Left ventricle myocardium superior (tissue), 1 donor: ENCODE measurements at places on chromosomes 11 and 22. TPM values are rescaled to one million over a fixed set of nuclear protein-coding genes. Genes with fewer than 3 reads are reported as not detected.

- DNase-seq = no peak
These were observed 12.1 kb downstream of the NADSYN1 start for GRCh38 chr11:71465054-71465453.

DNA sequence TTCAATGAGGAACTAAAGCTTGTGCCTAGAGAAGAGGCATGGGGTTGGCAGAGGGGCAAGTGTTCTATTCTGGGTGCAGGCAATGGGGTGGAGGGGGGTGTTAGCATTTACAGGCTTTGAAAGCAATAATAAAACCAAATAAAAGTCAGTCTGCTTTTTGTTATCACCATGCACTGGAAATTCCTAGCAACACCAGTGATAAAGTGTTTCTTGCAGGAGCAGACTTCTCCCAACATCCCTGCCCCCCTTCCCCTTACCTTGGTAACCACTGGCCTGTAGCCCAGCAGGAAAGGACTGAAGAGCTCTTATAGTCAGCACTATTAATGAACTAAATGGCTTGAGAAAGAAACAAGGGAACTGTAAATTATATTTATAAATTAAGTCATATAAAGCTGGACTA, 65.2 kb upstream of the SESN3 start:
- DNase-seq = no peak

DNA sequence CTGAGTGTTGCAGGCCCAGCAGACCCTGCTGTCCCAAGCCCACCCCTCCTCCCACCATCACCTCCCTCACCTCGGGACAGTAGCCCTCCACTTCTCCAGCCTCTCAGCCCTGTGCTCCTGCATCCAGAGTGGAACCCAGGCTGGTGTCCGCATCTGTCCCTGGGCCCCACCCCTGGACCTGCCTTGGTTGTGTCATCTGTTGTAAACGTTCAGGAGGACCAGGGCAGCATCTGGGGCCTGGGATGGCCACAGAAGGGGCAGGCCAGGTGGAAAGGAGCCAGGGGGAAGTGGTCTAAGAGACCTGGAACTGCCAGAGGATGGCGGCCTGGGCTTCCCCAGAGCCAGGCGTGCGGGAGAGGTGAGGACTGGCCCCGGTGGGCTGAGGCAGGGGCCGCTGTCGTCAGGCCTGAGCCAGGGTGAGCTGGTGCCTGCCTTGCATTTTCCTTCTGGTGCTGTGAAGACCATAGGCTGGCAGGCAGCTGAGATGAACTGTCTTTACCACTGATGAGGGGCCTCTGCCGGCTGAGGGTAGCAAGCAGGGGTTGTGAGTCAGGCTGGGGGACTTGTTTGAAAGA, 26.1 kb upstream of the MGAT3 start:
- no peak for DNase-seq

GRCh38 chr11:121933694-121934093, 182.3 kb downstream of the BLID start:
- DNase-seq = no peak

DNA sequence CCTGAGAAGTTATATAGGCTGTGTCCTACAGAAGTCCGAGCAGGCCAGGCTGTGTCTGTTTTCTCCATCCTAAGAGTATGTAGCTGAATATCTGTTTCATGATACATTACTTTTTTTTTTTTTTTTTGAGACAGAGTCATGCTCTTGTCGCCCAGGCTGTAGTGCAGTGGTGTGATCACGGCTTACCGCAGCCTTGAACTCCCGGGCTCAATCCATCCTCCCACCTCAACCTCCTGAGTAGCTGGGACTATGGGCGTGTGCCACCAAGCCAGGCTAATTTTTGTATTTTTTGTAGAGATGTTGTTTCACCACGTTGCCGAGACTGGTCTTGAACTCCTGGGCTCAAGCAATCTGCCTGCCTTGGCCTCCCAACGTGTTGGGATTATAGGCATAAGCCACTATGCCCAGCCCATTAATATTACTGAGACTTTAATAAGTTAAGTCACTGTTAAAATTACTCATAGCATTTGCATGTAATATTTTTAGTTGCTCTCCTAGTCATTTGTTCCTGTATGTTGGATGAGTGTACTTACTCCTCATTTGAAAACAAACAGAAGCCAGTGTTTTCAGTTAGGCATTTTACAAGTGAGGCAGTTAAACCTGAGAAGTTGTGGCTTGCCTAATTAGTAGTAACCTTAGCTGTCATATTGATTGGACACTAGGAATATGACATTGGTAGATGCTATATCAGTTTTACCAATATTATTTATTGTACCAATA, 26.1 kb downstream of the DRG1 start:
- no peak for DNase-seq

DNA sequence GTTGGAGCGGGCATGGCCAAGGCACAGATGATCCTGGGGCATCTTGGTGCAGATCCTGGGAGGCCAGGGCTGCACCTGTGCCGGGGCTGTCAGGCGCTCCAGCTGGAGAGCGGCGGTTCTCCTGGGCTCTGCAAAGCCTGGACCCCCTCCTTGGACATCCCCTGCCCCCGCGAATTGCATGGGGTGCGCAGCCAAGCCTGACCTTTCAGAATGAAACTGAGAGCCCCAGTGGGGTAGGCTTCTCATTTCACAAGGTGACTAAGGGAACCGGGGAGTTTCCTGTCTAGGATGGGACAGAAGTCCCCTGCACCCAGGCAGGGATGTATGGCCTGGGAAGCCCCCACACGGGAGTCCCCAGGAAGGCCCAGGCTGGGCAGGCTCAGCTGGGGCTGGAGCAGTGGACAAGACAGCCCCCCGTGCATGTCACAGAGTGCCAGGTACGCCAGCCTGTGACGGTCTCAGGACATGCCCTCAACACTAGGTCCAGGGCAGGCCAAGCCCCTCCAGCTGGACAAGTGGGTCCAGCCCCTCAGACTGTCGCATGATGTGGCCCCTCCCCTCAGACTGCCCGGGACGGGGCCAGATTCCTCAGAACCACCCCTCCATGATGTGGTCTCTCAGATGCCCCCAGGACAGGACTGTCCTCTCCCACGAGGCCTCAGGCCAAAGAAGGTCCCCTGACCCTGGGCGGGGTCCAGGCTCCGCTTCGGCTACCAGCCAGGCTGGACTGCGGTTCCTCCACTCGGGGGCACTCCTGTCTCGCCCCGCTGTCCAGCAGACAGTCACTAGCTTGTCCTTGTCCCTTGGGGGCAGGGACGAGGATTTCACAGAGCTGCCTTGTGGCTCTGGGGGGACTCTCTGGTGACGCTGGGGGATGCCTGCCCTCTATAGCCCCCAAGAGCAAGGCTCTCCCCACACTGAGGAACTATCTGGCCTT, 2.3 kb downstream of the LSP1 start:
- no peak for DNase-seq

DNA sequence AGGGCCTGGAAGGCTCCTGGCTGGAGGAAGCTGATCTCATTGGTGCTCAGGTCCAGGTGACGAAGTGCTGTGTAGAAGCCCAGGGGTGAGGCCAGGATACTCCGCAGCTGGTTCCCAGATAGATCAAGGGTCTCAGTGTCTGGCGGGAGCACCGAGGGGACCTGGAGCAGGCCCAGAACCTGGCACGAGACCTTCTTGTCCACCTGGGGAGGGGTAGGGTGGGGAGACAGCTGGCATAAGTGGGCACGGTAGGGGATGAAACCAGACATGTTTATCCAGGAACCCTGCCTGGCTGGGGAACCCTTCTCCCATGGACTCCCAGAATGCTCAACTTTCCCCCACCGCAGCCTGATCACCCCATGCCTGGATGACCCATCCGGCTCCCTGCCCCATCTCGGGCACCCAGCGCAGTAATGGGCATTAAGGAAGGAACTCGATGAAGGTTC, 9.2 kb downstream of the LRRC32 start:
- no peak for DNase-seq

DNA sequence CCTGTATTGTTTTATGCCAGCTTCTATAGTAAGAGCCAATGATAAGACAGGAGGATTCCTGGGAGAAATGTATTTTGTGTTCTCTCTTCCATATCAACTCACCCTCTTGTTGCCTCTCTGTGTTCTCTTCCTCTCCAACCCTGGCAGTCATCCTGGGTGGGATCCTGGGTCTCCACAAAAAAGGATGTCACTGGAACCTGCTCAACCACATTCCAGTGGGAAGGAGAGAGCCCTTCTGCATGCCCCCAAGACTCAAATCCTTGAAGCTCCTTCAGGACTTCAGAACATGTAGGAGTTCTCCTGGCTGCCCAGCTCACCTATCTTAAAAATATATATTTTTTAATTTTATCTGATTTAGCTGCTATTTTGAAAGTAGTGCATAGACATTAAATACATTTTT, 26.1 kb downstream of the APOL6 start:
- DNase-seq = no peak

DNA sequence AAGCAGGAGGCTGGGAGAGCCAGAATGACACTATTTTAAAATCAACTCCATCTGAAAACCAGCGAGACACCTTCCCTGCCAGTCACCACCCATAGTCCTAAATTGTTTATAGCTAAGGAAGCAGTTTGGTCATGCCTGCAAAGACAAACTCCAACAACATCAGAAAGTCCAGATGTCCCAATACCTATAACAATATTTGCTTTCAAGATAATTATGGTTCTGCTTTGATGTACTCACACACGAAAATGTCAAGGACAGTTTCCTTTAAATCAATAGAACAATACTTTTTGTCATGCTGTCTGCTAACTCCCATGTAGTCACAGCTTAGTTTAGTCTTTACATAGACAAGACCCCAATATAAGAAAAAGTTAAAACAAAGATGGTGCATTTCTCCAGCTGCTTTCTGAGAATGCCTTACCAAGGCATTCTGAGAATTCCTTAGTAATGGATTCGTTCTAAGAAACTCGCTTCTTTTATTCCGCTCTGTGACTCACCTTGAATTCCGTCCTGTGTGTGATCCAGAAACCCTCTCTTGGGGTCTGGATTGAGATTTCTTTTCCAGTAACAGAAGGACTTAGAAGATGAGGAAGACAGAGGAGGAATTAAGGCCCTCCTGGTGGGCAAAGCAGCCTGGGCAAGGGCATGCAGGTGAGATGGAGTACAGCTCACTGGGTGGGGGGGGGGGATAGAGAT, 9.6 kb upstream of the SCGB2A2 start:
- no peak for DNase-seq

POU2AF3 gene
- 0.74 TPM for total RNA-seq
